ENCODE measurements at places on chromosomes 3 and 15.

GRCh38 chr3:85571835-85572234, 613.0 kb downstream of the CADM2 start:
- DNase-seq, result no peak

DNA sequence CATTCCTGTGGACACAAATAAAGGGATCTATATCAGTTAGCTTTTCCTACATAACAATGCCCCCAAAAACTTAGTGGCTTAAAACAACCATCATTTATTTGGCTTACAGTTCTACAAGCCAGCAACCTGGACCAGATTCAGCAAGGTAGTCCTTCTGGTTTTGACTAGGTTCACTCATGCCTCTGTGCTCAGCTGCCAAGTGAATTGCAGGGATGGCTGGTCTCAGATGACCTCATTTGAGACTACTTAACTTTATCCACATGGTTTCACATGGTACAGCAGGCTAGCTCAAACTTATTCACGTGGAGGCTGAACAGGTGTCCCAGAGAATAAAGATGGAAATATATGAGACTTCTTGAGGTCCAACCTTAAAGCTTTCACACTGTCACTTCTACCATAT, 119.3 kb upstream of the BFSP2 start:
- no peak for DNase-seq

GRCh38 chr3:125150525-125151441, 61.8 kb downstream of the SLC12A8 start:
- DNase-seq, result peak; percentile 48

DNA sequence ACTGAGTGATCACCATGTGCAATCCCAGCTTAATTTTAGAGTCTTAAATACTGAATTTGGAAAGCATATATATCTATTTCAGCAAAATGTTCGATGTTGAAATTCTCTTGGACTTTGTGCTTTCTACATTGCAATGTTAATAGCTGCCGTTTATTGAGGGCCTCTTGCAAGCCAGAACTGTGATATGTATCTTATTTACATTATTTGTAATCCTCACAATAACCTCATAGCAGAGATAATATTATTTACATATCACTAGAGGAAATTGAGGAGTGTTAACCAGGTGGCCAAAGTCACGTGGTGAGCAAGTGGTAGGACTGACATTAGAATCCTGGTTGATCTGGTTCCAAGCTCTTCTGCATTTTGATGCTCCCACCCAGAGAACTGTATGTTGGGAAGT, 254.1 kb downstream of the SLC9A9 start:
- no peak for DNase-seq

DNA sequence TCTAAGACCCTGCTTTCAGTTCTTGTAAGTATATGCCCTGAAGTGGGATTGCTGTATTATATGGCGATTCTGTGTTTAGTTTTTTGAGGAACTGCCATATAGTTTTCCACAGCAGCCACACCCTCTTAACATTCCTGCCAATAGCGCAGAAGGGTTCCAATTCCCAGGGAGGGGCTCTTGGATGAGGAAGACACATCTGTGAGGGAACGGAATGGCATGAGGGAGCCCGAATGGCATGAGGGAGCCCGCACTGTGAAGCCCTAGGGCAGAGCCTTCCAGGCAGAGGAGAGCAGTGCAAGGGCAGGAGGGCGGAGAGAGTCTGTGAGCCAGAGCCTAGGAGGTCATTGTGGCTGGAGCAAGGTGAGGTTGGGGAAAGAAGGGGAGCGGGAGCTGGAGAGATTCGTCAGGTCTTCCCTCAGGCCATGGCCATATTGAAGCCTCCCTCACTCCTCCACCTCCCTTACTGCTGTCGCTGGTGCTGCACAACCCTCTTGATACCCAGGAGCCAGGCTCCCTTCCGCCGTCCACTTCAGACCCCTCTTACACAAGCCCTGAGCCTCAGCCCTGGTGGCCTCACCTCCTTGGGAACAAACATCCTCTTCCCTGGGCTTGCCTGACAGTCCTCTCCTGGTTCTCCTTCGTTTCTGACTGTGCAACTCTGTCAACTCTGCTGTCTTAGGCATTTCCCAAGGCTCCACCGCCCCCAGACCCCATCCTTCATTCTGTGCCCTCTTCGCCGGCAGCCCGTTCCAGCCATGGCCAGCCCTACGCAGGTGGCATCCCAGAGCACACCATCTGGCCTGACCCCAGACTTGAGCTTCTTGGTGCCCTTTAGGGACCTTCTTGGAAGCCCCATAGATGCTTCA, 51.4 kb downstream of the FGD5 start:
- no peak for DNase-seq

GRCh38 chr3:130411320-130411719, 65.8 kb downstream of the COL6A5 start:
- no peak for DNase-seq
